ENCODE measurements at places on chromosomes 1 and 21.

- DNase-seq = no peak
These were observed 75.5 kb downstream of the KAZN start for GRCh38 chr1:14674030-14674429.

DNA sequence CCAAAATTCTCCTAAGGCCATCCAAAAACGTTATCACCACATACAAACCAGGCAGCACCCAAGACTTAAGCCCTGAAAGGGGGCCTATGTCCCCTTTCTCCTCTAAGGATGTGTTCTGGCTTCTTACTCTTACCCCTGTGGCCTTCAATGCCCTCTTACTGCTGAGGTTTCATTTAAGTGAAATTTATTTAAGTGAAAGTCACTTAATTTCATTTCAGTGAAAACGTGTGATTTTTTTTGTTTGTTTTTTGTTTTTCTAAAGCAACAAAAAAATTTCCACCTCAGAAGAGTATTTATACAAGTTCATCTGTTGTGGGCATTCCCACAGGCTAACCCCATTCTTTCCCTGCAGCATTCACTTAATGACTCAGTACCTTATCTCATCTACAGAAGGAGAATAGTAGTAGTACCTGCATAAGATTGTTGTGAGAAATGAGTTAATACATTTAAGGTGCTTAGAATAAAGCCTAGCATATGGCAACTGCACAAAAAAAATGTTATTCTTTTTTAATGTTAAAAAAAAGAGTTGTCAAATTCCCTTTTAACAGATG lies 220.6 kb downstream of the CHRM3 start:
- no peak for DNase-seq

DNA sequence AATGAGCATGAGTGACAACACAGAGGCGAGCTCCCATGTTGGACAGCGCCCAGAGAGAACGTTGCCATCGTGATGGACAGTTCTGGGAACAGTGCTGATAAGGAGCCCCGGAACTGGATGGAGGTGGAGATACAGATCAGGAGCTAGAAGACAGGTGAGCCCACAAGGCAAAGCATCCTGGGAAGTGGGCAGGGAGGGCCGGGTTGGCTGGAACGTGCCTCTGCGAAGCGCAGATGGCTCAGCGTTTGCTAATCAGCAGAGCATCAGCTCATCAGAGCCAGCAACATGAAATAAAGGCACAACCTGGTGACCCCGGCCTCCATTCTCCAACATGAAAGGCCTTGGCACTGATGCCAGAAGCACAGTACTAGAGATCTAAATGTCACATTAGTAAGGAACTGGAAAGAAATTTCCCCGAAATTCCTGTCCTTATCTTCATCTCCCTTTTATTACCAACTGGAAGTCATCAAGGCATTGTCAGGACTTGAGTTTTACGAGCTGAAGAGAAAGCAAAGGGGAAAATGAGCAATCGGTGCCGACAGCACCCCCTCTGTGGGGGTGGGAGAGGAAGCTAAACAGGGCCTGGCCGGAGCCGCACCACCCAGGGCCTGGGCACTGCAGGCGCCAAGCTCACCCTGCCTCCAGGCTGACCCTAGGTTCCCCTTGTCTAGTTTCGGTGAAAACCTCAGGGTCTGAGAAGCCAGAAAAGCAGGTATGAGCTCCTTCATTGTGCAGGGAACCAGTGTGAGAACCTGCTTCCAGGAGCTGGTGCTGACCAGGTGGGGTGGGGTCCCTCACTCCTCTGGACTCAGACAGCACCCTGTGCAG lies 19.9 kb downstream of the ABCA4 start:
- no peak for DNase-seq

DNA sequence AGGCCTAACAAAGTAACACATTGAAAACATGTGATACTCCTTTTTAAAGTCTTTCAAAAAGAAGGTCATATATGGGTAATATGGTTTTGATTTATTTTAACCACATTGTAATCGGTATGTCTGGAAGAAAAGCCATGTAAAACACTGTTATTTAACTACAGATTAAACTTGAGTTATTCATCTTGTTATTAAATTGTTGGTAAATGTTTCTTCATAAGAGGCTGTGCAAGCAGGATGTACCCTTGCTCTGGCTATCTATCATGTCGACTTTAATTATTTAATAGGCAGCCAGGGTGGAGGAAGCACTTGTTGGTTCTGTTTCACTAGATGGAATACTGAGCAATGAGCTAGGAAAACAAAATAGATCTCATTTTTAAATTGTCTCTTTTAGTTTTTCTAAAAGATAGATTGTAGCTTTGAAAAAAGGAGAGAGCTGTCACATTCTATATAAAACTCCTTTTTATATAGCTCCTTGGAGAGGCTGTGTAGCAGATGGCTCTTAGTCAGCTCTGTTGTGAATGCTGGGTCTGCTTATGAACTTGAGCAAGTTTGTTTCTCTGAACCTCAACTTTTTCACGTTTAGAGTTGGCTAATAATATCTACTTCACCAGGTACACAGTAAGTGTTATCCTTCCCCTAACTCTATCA lies 39.5 kb downstream of the LRRC8B start:
- no peak for DNase-seq

GRCh38 chr1:187943606-187944403 lies 1115.1 kb downstream of the PLA2G4A start:
- DNase-seq = no peak

- no peak for DNase-seq
These were observed 10.3 kb upstream of the HMGCS2 start for GRCh38 chr1:119778886-119779560.

GRCh38 chr1:117534995-117535467 lies 70.8 kb upstream of the TENT5C start:
- DNase-seq = peak; percentile 15

GRCh38 chr21:37000381-37000780 lies 6.1 kb upstream of the RIPPLY3 start:
- no peak for DNase-seq

DNA sequence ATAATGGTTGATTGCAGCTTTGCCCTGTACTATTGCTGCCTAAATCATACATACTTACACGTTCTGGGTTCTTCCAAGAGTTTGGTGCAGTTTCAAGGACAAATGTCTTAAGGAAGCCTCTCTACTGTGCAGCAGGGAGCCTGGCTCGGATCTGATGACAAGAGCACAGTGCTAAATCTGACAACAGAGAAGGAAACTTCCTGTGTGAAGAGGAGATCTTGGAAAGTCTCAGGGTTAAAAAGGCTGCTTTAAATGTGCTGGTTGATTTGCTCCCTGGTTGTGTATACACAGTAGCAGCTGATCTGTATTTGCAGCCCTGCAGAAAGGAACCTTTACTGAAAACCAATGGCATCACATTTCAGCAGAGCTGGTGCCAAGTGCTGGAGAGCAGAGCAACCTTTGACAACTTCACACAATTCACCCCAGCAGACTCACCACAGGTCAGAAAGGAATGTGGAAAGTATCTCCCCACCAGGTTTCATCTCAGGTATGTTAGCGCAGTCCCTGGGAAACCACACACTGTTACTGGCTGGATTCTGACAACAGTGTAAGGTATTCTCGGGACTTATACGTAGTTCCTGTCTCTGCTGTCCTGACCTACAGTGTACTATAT lies 355.0 kb upstream of the ESRRG start:
- DNase-seq = no peak

- no peak for DNase-seq
These were observed 42.5 kb upstream of the RGS8 start for GRCh38 chr1:182726912-182727311.

DNA sequence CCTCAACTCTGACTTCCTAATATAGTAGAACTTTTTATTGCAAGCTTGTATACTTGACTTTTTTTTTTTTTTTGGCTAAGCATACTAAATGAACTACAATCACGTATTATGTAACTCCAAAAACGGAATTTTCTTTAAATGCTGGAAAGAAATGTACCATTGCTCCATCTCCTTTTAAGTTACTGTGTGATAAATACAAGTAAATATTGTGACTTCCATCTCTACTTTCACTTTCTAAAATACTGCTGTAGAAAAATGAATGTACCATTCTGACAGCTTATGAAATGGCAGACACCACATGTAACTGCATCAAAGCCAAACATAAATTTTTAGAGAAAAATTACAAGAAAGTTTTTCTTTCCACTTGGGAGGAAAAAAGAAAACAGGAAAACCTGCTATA lies 54.7 kb downstream of the ASH1L start:
- DNase-seq = no peak

Measured in stimulated activated CD4-positive, alpha-beta T cell treated with anti-CD3 and anti-CD28 coated beads, Interleukin-4, amount 100 ng/mL, for 4 hours (primary cell).